ENCODE measurements at places on chromosomes 3 and 15.

- DNase-seq = no peak
These were observed 34.3 kb downstream of the ASTE1 start for GRCh38 chr3:130992344-130992743.

DNA sequence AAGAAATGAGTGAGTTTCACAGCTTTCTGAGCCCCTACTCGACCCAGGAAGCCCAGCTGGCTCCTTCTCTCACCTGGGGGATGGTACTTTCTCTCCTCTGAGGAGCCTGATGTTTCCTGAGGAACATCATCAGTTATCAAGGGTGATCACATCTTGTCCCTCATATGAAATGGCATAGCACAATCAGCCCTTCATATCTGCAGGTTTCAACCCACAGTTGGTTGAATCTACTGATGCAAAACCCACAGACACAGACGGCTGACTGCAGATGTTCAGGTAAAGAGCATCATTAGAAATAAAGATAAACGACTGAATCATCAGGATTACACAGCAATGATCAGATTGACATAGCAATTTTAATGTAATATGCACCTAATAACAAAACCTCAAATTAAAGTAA lies 93.6 kb upstream of the OSTN start:
- no peak for DNase-seq

- no peak for DNase-seq
These were observed 41.5 kb downstream of the SEMA3G start for GRCh38 chr3:52403271-52403841.

GRCh38 chr3:1734494-1735122 lies 364.1 kb upstream of the CNTN4 start:
- no peak for DNase-seq

DNA sequence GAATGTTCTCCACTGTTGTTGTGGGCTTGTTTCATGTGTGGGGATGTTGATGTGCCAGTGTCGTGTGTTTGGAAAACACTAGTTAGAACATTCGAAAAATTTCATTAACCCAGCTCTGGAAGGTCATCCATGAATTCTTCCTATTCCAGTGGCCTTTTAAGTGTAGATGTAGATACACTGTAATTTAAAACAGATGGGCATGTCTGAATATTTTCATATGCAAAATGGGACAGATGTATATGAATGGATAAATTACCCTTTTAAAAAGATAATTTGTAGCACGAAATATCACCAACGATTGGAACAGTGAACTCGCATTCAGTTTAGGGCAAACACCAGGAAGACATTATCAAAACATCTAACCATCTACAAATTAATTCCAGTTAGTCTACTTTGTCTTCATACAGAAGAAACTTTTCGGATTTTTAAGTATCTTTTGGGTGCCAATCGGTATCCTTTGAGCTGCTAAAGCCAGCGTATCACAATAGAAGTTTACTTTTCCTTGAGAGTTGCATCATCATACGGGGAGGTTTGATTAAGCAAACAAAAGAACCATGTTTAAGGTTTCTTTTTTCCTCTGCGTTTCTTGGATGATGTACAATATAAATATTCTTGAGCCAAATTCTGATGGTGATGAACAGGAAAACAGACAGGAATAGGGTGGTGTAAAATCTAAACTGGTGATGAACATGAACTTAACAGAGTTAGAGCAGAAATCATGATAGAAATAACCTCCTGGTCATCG lies 528.1 kb downstream of the FOXP1 start:
- no peak for DNase-seq

GRCh38 chr3:104604326-104605010 lies 762.2 kb upstream of the ALCAM start:
- DNase-seq = no peak

- no peak for DNase-seq
These were observed 90.6 kb downstream of the POLR2M start for GRCh38 chr15:57797110-57797509.

GRCh38 chr3:197798863-197799262 lies 7.8 kb downstream of the LRCH3 start:
- no peak for DNase-seq

DNA sequence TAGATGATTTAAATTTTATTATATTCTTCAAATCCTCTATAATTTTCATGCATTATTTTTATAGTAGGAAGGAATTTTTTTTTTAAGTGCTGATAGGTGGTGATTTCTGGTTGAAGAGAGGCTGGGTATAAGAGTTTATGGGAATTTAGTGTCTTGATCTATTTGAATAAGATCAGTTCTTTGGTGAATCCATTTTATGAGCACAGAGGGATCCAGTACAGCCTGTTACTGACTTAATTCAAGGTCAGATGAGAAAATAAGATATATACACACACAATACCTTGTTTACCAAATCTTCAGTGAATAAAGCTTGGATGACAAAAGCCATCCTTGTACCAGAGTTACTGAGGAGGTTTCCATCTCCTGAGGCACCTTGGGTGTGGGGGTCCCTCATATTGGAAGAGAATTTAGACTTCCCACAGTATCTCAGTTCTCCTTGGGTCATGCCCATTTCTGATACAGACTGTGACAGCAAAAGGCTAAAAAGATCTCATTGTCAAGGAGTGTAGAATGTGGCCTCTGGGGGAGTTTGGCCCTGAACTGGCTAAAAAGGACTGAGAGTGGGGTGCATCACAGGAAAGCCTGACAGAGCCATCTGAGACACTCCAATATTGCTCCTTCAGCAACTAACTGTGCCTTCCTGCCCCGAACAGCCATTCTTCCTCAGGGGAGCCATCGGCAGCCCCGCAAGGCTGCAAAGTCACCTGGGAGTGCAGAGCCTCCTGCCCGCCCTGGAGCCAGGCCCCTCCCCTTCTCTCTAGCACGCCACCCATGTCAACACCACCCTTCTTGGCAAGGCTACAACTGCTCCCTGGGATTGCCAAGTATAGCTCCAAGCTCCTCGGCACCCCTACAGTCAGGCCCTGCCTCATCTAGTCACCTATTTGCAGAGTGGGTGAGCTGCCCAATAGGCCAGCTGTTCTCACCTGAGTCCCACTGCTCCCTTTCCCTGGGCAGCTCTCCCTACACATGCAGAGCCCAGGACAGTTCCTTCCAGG lies 43.1 kb upstream of the HACD2 start:
- no peak for DNase-seq

DNA sequence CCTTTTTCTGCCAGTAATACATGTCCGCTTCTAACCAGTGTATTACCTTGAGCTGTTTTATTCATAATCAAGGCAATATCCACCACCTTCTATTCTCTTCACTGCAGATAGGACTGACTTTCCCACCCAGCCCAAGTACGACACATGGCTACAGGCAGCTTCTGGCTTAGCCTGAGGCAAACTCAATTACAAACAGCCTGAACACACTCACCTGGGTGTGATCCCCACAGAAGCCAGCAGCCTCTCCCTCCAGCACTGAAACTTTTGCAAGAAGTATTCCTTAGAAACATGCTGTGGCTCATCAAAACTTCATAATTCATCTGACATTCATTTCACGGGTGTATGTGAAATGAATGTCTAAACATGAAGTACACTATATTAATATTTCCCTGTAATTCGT lies 13.5 kb upstream of the KCNMB3 start:
- no peak for DNase-seq

DNA sequence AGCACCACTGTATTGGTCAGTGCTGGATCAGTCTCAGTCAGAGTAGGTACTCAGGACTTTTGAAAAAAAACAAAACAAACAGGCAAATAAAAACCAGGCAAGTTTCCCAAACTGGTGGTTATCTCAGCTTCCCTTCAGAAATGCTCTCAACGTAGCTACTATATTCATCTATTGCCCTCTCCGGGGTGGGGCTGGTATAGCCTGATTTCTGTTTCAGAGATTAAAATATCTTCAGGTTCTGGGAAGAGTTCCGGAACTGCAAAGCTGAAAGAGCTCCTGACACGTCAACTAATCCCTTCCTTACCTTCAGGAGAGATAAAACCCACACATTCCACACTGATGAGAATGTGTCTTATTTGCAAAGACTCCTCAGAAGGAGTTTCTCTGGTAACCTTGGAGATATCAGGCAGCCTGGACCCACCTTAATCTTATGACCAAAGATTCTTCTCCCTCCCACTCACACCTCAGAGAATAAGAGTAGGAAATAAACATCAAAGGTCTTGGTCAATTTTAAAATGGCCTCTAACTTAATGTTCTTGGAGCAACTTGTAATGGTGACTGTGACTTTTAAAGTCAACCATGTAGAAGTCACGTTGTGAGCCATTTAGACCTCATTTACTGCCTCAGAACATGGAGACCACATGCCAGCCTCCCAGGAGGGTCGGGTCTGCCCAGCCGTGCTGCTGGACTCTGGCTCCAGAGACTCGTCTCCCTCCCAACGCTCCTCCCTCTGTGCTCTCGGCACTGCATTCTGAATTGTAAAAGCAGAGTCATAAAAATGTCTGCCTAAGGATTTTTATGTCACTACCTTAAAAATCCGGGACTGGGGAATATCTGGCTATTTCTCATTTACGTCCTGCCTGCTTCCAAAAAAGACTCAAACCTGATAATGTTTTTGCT lies 53.8 kb downstream of the CDCP1 start:
- DNase-seq = peak; percentile 52

- no peak for DNase-seq
These were observed 20.7 kb upstream of the LRRC2 start for GRCh38 chr3:46586738-46587246.
